ENCODE measurements at places on chromosomes 6 and 20. TPM values are rescaled to one million over a fixed set of nuclear protein-coding genes. Genes with fewer than 3 reads are reported as not detected.

Gene COL19A1
- total RNA-seq, result under 0.01 TPM

Gene TCP11
- 0.13 TPM for total RNA-seq

Gene ATP6V1G2
- total RNA-seq, result 0.13 TPM

Gene CDH26
- total RNA-seq, result 1.1 TPM

Gene INSM1
- not detected for total RNA-seq

Gene PTCRA
- not detected for total RNA-seq

Gene COL9A1
- not detected for total RNA-seq

Gene RAE1
- 22.6 TPM for total RNA-seq

Gene HSPA1A
- 81.8 TPM for total RNA-seq

Gene SAMD3
- total RNA-seq, result not detected

DNA sequence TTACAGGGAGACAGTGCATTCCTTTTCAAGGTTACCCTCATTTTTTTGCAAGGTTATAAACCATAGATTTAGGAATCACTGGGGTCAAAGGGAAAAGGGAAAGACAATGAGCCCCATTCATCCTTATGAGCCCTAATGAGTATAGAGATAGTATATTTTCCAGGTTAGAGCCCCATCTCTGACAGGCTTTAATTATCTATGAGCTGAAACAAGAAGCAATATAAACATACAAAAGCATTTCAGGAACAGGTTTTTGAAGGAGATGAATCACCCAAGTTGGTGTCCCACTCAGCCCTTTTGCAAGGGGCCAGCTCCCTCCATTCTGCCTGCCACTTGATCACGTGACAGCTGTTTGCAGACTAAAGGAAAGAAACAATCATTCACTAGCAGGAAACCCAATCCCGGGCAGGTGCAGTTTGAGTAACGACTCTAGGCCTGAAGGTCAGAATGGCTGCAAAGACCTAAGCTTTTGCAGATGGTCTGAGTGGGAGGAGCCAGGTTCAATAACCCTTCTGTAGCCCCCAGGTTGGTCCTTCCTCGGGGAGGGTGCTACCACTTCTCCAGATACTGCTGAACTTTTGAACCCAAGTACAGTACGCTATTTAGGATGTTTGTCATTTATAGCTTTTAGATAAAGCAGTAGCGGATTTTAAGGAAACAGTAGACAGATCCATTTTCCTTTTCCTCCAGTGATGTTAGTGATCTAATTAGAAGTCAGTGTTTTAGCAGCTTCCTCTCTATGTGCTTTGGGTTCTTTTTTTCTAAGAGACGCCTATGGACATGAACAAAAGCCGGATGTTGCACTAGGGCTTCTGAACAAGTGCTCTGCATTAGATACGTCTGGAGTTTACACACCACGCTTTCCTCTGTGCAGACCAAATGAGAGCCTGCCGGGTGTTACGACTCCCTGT, 253.2 kb downstream of the SOX4 start:
- DNase-seq, result peak; percentile 97

- peak; percentile 21 for DNase-seq
These were observed 782 bp downstream of the TRMT11 start for GRCh38 chr6:125987026-125987617.

GRCh38 chr6:8065519-8065911, 1.3 kb upstream of the BLOC1S5 start:
- no peak for DNase-seq

- DNase-seq, result no peak
These were observed 143.2 kb downstream of the CEBPB start for GRCh38 chr20:50333812-50334211.

DNA sequence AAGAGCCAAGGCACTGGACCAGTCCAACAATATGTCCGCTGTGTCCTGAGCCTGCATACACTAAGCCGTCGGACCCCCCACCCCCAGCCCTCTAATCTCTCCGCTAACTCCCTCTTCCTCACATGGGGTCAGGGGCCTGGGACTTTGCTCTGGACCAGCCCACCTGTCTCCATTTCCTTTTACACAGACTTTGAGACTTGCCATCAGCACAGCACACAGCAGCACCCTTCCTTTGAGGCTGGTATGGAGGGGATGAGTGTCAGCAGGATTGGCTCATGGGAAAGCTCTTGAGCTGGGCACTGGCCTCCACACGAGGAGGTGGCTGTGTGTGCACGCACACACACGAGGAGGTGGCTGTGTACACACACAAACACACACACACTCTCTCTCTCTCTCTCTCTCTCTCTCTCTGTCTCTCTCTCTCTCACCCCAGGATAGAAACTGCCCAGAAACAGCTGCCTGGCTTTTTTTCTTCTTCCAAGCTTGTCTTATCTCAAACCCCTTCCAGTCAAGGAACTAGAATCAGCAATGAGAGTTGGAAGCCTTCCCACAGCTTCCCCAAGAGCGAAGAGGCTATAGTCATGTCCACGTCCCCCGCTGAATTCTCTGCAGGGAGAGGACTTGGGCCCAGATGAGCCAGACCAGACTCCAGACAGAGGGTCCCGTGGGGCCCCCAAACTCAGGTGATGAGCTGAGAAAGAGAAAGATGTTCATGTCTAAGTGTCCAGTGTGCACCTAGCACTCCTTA, 18.6 kb downstream of the SLC9A8 start:
- DNase-seq, result no peak

DNA sequence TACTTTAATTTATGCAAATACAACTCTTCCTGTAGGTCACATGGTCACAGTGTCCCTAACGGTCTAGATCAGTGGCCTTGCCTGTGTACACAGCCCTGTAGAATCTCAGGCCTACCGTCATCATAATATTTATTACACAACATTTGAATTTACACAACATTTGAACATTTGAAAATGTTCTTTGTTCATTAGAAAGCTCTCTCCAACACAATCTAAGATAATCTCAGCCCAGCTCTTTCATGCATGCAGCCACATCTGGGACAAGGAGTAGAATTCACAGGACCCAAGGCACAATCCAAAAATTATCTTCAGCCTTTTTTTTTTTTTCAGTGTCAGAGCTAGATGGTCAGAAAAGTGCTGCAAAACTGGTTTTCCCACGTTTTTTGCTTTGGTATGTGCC, 892.8 kb downstream of the TFAP2A start:
- no peak for DNase-seq

- DNase-seq, result no peak
These were observed 56.4 kb downstream of the TAF4 start for GRCh38 chr20:62009322-62009721.

GRCh38 chr6:110270165-110270564, 88.0 kb downstream of the METTL24 start:
- no peak for DNase-seq

- DNase-seq, result no peak
These were observed 407.7 kb downstream of the EPM2A start for GRCh38 chr6:145327586-145327985.

- peak; percentile 21 for DNase-seq
These were observed 64.8 kb upstream of the POU3F2 start for GRCh38 chr6:98769546-98769945.

DNA sequence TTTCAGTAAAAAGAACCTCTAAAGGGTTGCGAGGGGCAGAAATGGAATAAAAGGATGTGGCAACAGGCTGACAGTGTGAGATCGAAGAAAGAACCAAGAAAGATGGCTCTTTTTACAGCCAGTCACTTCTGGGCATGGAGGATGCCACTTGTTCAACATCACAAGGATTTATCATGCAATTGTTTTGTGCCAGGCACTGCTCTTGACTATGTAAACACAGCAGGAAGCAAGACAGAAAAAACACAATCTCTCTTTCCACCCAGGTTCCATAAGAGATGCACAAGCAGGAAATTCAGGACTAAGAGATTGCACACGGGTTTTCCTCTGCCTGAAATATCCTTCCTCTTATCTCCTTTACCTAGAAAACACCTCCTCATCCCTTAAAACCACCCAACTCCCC, 38.0 kb downstream of the FOXA2 start:
- no peak for DNase-seq

- DNase-seq, result no peak
These were observed 49.3 kb downstream of the GFOD1 start for GRCh38 chr6:13438126-13438525.

GRCh38 chr20:50056408-50056926, 56.5 kb downstream of the UBE2V1 start:
- DNase-seq, result no peak

DNA sequence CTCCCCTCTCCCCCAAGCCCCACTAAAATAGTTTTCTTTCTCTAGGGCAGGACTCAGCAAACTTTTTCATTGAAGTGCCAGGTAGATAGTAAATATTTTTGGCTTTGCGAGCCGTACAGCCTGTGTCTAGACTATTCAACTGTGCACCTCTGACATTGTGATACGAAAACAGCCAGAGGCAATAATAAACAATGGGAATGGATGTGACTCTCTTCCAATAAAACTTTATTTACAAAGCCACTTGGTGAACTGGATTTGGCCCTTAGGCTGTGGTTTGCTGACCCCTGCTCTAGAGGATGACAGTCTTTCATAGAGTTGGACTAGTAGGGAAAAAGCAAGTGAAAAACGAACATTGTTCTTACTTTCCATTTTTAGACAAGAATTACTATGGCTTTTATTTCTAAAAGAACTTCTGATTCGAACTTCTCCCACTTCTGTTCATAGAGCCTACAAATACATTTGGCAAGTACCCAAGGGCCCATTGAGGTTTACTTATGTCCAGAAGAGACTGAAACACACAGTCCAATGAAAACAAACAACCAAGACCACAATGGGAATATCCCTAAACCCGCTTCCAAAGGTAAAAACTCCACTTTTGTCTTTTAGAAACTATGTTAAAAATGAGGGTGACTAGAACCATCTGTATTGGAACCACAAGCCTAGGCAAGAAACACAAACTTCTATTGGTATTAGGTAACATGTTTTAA, 46.4 kb upstream of the CDKAL1 start:
- DNase-seq, result no peak

DNA sequence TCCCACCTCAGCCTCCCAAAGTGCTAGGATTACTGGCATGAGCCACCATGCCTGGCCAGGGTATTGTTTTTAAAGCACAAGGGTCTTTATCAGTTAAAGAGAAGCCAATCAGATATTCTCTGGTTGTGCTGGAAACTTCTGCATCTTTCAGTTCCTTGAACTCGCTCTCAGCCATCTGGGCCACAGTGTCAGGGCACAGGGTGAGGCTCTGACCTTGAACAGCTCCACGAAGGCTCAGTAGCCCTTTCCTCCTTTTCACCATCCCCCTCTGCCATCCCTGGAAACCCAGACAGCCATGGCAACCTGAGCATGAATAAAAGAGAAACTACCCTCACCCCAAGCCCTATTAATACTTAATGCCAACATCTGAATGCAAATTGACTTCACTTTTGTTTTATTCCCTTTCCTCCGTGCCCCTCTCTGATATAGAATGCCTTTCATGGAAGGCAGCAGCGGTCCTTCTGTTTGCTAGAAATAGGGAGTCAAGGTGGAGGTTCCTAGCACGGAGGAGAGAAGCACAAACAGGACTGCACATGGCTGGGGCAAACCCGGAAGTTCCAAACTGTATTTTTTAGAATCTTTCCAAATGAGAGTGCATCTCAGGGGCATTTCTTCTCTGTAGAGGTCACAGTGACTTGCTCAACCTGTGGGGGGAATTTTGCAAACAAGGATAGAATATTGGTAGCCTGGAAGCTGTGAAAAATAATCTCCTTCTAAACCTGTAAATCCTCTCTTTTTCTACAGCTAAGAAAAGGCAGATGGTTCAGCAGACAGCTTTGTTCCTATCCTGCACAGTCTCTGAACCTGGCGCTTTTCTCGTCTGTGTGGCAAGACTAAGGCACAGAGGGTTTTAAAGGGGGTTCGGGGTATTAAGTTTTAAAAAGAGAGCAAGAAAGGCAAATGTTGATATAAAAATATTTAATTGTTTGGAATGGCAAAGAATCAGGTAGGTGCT, 176.4 kb upstream of the RREB1 start:
- DNase-seq, result no peak

- DNase-seq, result peak; percentile 80
These were observed 1.2 kb downstream of the TRIB3 start for GRCh38 chr20:381581-382290.

DNA sequence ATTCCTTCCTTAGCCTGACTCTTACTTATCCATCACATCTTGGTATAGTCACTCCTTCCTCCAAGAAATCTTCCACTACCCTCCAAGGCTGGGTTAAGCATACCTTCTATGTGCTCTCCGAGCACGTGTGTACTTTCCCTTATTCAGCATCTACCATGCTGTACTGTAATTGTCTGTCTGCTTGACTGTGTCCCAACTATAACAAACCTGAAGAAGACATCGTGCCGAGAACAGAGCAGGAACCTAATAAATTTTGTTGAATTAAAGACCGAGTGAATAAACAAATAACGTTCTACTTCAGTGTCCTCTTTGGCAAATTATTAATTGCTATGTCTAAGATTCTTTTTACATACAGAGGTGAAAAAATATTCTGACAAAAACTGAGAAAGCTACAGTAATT, 35.8 kb downstream of the USP49 start:
- DNase-seq, result no peak

DNA sequence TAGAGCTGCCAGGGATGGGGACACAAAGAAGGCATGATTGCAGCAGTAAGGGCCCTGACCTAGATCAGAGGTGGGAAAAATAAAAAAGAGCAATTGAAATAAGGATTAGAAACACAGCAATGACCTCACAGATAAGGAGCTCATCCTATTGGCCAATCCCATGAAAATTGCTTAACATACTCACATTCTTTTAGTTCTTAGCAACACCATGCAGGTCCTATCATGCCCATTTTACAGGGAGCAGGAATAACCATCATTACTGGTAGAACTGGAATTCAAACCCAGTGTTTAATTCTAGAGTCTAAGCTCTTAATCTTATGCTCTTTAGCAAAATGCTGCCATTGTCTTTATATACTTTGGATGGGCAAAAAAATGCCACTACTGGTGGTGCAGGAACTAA, 267.7 kb downstream of the RNF144B start:
- no peak for DNase-seq

DNA sequence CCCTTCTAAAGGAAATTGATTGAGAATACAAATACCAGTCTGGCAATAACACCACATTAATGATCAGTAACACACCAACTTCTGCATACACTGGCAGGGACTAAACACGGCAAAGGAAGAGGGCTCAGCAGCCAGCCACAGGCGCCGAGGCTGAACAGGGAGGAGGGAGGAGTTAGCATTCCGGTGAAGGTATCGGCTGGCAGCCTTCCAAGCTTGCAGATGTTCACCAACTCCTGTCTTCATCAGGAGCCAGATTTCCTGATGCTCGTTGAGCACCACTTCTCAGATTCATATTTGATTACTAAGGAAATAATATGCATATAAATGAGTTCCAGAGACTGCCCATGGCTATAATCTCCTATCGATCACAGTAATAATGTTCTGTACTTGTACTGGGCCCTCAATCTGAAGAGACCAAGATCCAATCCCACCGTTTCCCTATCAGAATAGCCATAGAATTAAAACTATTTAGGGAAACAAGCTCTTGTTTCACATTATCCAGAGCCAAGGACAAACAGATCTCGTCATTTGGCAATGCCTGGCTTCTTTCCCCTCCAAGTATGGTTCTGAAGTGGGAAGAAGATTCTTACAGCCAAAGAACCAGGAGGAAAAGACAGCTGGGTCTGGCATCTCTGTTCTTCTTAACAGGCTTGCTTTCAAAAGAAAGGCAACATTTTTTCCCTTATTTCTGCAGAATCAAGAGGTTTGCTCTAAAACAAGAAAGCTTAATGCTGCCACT, 42.2 kb downstream of the GFOD1 start:
- DNase-seq, result no peak

Data from dermis microvascular lymphatic vessel endothelial cell (primary cell).